AG09319 (cell line): ENCODE measurements at places on chromosomes 1 and 21.

DNA sequence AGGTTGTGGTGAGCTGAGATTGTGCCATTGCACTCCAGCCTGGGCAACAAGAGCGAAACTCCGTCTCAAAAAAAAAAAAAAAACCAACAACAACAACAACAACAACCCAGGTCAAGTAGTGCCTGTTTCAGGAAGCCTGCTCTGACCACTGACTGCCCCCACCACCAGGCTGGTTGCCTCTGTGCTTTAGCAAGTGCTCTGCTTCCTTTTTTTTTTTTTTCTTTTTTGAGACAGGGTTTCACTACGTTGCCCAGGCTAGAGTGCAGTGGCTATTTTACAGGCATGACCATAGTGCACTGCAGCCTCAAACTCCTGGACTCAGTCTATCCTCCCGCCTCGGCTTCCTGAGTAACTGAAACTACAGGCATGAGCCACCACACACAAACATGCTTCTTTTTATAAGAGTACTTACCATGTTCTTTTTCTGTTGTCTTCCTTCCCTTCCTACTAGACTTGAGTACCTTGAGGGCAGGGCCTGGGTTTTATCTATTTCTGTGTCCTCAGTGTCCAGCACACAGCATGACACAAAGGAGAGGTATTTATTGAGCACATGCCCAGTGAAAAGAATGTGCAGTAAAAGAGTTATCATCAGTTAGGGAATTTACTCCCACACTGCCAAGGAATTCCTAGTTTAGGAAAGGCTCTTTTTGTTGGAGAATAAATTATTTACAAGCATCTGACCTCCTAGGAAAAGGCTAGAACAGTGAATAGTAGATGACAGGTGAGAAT is 9.9 kb upstream of the COA7 start:
- no peak for DNase-seq

GRCh38 chr1:118158924-118159323 is 26.1 kb downstream of the SPAG17 start:
- DNase-seq: no peak

- DNase-seq: no peak
These were observed 244.5 kb downstream of the ADGRL2 start for GRCh38 chr1:82045221-82045620.

DNA sequence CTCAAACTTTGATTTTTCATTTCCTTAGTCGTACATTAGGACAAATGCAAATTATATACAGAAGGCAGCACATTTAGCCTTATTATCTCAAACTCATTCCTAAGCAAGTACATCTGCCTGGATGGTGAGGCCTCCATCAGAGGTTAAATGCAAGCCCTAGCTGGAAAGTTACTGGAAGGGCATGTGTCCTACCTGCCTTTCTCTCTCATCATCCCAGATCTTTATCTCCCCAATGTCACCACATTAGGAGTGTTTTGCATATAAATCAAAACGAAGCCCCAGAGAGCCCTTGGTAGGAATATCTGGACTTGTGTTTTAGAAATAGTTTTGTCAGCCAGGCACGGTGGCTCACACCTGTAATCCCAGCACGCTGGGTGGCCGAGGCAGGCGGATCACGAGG is 35.0 kb downstream of the APP start:
- DNase-seq: no peak

- no peak for DNase-seq
These were observed 94.8 kb downstream of the DAB1 start for GRCh38 chr1:57329001-57329527.

DNA sequence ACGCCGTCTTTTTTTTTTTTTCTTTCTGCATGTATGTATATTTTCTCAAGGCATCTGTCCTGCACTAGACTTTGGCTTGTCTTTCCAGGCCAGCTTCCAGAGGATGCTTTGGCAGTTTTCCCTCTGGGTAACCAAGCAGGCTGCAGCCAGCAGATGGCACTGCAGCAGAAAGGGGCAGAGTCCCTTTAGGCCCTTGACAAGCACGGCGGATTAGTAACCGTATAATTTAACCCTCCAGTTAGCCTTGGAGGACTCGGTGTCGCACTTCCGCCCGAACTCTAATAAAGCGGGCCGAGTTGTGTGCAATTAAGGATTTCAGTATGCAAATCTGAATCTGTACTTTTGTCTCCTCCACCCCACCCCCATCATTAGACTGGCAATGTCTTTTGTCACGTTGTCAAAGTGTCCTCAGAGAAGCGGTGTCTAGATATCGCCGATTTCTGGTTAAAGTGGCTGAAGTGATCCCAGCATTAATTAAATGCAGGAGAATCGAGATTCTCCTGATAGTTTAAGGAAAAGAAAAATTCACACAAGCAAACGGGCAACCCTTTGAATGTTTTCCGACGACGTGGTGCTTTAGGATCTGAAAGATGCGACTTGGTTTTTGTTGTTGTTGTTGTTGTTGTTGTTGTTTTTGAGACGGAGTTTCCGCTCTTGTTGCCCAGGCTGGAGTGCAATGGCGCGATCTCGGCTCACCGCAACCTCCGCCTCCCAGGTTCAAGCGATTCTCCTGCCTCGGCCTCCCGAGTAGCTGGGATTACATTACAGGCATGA is 1.1 kb upstream of the TMEM167B start:
- no peak for DNase-seq

- no peak for DNase-seq
These were observed 205.8 kb upstream of the DUSP10 start for GRCh38 chr1:221947731-221948130.

- no peak for DNase-seq
These were observed 48.2 kb downstream of the RPAP2 start for GRCh38 chr1:92346866-92347640.

GRCh38 chr1:93699503-93700168 is 18.0 kb upstream of the BCAR3 start:
- DNase-seq: no peak

- no peak for DNase-seq
These were observed 333.8 kb downstream of the HHAT start for GRCh38 chr1:210662291-210663050.

DNA sequence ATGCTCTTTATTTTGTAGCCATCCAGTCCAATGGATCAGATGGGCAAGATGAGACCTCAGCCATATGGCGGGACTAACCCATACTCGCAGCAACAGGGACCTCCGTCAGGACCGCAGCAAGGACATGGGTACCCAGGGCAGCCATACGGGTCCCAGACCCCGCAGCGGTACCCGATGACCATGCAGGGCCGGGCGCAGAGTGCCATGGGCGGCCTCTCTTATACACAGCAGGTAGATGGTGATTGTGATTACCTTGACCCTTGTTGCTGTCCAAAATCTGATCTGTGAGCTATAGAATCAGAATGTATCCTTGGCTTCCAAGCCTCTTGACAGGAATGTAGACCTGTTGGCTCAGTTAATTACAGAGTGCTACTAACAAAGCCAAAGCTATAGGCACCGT is 33.8 kb downstream of the ARID1A start:
- DNase-seq: no peak

DNA sequence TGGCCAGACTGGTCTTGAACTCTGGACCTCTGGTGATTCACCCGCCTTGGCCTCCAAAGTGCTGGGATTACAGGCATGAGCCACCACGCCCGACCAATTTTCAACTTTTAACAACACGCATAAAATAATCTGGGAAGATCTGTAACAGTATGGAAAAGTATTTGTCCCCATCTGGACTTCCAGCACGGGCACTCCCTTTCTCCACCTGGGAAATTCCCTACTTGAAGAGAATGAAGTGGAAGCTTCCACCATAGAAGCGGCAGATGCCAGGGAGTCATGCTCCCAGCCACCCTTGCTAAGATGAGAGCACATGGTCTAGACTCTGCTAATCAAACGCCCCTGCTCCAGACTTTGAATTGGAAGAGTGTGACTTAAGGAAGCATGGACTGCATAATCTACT is 9.0 kb upstream of the GPR137B start:
- DNase-seq: no peak

DNA sequence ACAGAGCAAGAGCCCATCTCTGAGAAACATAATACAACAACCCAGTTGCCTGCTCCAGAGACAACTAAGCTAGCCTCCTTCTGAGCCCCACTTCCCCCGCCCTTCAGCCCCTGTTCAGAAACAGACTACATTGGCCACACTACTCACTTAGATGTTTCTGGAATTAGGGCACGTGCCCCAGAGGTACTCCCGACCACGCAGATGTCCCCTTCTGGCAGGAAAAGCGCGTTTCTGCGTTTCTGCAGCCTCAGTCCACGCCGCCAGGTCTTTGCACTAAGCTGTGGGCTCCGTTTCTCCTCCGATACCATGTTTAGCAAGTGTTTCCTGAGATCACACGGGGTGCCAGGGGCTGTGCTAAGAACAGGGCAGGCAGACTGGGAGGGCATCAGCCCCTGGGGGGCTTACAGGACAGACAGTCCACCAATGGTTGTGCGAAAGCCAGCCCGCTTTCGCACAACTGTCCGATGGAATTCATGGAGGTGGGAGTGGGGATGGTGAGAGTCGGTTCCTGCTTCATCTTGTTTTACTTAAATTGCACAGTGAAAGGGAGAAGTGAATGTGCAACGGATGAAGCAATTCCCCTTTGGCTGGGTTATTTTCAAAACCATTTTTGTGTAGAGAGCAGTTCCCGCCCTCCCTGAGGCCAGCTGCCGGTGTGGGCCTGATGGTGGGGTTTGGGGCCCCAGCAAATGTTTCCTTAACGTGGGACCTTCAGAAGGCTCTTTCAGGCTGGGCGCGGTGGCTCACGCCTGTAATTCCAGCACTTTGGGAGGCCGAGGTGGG is 2.7 kb downstream of the PIK3CD start:
- no peak for DNase-seq

GRCh38 chr1:80056179-80056578 is 1049.6 kb upstream of the ADGRL4 start:
- DNase-seq: no peak

GRCh38 chr1:10401281-10401680 is 2.4 kb downstream of the PGD start:
- no peak for DNase-seq

- no peak for DNase-seq
These were observed 124.0 kb upstream of the C8B start for GRCh38 chr1:57089855-57090254.

DNA sequence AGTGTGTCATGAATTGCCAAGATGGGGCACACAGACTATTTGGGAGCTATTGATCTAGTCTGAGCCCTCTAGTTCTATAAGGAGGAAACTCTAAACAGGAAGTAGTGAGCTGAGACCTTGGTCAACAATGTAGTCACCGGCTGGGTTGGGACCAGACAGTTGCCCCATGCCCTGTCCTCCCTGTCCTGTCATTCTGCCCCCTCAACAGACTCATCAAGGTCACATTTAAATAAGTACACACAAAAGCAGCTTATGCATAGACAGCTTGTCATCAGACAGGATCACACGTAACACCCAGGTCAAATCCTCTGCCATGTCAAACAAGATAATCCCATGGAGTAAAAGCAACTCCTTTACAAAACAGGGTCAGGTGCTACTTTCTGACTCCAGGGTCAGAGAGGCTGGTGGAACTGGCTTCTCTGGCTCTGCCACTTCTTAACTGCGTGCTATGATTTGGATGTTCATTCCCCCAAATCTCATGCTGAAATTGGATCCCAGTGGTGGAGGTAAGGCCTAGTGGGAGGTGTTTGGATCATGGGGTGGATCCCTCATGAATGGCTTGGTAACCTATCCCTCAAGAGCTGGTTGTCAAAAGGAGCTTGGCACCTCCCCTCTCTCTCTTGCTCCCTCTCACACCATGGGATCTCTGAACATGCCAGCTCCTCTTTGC is 128.9 kb downstream of the HIVEP3 start:
- no peak for DNase-seq

- no peak for DNase-seq
These were observed 22.2 kb downstream of the LRP8 start for GRCh38 chr1:53305650-53306049.
